ENCODE measurements at places on chromosomes 12 and 14.

DNA sequence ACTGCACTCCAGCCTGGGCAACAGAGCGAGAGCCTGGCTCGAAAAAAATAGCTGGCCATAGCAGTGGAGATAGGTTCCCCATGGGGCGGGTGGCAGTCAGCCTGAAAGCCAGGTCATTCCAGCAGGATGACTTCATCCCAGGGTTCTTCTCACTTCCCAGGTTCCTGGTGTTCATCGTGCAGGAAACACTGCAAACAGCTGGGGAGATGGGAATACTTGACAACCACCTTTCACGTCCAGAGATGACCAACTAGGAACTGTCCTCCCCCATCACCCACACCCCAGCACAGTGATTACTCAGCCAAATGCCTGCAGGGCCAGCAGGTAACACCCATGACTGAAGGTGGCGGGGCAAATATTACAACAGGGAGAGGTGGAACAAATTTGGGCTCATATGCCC is 1.7 kb downstream of the VSIG10 start:
- DNase-seq: no peak

DNA sequence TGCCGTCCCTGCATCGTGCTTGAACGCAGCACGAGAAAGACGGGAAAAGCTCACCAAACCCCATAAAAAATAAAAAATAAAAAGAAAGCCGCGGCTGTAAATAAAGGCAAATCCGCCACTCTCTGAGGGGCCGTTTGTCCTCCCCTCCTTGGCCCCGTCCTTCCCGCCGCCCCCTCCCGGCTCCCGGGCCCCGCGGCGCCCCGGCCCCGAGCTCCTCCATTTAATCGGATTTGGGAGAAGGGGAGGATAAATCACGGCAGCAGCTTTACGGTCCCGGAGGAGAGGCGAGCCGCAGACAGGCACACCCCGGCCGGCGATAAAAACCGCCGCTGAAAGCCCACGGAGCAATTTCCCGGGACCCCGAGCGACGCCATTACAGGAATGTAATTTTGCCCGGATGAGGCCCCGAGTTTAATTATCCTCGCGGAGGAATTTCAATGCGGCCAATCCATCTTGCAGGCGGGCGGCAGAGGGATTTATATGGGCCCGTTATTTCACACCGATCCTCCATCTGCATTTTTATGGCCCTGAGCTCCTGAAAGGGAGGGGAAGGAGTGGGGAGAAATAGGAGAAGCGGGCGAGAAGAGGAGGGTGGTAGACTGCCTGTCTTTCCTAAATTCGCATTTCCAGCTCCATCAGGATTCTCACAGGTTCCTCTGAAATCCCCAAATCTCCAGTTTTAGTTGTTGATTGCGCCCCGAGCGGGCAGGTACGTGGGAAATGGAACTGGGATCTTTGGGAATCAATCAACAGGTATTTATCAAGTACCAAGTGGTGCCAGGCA is 1.3 kb upstream of the ATP5MC2 start:
- DNase-seq: peak; percentile 89

- DNase-seq: no peak
Observed at GRCh38 chr12:56001487-56002100, 4.5 kb downstream of the SUOX start.

DNA sequence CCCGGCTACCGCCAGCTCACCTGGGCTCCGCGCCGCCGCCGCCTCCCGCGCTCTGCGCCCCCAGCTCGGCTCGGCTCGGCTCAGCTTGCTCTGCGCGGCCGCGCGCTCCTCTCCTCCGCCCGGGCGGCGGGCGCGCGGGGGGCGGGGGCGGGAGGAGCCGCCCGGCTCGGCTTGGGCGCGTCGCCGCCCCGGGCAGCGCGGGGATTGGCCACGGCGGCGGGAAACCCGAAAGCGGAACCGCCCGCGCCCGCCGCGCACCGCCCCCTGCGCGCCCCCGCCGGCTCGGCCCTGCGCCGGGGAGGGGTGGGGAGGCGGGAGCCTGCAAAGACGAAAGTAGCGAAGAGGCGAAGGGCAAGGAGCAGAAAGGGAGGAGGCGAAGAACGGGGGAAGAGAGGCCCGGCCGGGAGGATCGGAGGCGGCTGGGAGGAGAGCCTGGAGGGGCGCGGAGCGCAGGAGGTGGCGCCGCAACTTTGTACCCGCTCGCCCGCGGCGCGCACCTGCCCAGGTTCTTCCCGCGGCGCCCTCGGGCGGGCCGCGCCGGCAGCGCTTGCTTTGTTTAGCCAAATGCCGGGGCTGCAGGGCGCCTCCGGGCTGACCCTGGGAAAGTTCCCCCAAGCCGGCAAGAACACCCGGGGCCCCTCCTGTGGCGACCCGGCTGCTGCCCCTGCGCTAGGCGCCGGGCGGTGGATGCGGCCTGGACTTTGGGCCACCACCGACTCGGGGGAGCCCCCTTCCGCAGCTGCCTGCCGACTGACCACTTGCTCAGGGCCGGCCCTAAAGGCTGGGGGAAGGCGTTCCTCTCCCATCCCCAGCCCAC is at the start of gene CAMKK2:
Gene CAMKK2, minus strand, starts transcription at position 92 of the 817 bp plus-strand sequence. CDS start 22,183 bp downstream, outside the sequence.
- peak; percentile 98 for DNase-seq

DNA sequence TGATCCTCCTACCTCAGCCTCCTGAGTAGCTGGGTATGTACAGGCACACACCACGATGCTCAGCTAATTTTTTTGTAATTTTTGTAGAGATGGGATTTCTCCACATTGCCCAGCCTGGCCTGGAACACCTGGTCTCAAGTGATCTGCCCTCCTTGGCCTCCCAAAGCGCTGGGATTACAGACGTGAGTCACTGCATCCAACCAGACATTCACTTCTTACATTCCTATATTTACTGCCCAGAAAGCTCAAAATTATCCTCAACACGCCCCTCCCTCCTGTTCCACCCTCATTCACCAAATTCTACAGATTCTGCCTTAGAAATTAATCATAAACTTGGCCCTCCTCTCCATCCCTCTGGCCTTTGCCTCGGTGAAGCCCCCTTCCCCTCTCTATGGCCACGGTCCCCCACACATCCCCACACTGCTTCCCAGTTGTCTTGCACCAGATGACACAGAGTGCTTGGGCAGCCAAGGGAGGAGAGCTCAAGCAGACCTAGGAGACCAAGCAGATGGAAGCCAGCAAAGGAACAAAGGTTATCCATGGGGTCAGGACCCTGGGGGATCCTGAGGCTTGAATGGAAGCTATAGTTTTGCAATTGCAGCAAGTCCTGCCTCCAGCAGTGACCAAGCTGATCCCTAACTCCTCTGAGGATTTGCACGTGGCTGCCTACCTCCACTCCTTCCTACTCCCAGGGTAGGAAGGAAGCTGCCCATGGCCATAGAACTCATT is 213.2 kb upstream of the FOXN3 start:
- DNase-seq: no peak

- no peak for DNase-seq
Observed at GRCh38 chr12:14396071-14396470, 30.6 kb downstream of the ATF7IP start.

- no peak for DNase-seq
Observed at GRCh38 chr12:4762773-4763172, 42.6 kb downstream of the GALNT8 start.

DNA sequence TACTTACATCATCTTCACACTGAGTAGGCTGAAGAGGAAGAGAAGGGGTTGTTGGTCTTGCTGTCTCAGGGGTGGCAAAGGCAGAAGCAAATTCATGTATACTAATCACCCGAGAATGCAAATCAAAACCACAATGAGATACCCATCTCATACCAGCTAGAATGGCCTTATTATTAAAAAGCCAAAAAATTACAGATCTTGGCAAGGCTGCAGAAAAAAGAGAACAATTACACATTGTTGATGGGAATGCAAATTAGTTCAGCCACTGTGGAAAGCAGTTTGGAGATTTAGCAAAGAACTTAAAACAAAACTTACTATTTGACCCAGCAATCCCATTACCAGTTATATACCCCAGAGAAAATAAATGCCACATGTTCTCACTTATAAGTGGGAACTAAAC is 154.9 kb downstream of the SEC23A start:
- DNase-seq: no peak

- no peak for DNase-seq
Observed at GRCh38 chr12:120455302-120455701, 9.1 kb downstream of the GATC start.

DNA sequence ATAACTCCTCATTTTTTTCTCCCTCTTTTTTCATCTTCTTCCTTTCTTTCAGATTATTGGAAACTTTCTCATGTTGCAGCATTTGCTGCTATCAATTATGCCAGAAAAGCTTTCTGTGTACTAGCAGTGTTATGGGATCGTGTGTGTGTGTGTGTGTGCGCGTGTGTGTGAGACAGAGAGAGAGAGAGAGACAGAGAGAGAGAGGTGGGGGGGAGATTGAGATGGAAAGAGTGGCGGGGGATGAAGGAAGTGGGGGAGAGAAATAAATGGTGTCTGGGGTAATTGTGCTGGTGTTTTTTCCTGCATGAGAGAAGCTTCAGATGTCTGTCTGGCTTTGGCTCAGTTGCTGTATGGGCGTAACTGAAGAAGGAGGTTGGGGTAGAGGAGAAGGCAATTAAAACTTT is 268.9 kb downstream of the RAD51B start:
- no peak for DNase-seq

GRCh38 chr12:65984227-65984479 is 146.4 kb downstream of the LLPH start:
- DNase-seq: no peak

GRCh38 chr14:92143309-92143708 is 21.5 kb downstream of the CPSF2 start:
- no peak for DNase-seq

- no peak for DNase-seq
Observed at GRCh38 chr14:53613404-53614253, 343.0 kb downstream of the BMP4 start.

GRCh38 chr14:42626986-42627385 is 1020.3 kb downstream of the LRFN5 start:
- no peak for DNase-seq

- peak; percentile 86 for DNase-seq
Observed at GRCh38 chr12:106645074-106645421, 62.2 kb downstream of the RFX4 start.

DNA sequence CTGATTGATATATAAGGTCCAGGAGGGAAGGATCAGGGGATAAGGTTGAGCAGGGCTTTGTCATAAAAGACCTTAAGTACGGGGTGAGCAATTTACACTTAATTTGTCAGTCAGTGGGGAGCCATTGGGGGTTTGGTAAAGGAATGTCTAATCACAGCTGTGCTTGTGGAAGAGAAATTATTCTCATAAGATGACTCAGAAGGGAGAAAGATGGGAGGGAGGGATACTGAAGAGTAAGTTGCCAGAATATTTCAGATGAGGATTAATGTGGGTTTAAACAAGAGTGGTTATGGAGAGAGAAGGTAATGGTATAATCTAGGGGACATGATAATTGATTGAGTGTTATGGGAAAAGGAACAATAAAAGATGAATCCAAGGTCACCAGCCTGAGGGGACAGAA is 500.1 kb upstream of the CCDC196 start:
- no peak for DNase-seq

GRCh38 chr14:23418021-23418420 is 9.9 kb upstream of the MYH6 start:
- no peak for DNase-seq

DNA sequence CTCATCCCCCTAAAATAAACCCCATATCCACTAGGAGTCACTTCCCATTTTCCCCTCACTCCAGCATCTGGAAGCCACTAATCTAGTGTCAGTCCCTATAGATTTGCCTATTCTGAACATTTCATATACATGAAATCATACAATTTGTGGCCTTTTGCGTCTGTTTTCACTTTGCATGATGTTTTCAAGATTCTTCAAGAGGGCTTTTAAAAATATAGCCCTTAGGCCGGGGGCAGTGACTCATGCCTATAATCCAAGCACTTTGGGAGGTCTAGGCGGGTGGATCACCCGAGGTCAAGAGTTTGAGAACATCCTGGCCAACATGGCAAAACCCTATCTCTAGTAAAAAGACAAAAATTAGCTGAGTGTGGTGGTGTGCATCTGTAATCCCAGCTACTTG is 104.7 kb downstream of the VEZT start:
- no peak for DNase-seq

DNA sequence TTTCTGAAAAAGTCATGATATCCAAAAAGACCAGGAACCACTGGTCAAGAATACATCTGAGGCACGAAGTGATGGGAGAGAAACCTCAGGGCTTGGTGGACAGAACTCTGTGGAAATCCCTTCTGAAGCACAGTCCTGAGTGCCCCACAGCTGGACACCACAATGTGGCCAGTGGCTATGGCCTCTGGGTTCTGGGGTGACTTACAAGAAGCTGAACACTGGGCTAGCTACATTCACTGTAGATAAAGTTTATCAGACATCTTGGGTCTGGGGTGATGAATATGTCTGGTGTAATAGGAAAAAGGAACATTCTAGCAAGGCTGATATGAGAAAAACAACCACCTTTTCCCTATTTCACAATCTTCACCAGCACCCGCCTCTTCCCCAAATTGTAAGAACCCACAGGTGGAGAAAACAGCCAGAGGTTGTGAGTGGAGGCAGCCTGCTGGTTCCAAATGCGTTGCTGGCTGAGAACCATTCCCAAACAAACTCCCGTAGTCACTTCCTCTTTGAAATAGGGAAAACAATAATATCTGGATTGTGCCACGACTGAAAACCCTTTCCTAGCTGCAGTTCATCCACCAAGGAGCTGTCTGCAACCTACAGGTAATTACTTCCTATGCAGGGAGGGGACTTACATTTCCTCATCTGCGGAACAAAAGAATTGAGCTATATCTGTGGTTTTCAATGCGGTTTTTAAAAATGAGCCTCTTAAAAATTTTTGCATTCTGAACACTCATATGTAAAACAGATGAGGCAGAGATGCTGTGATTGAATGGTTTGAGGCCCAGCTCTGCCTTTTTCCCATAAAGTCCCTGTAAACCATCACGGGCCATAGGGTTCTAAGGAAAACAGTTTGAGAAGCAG is 193.6 kb downstream of the SLC41A2 start:
- DNase-seq: no peak

- DNase-seq: peak; percentile 77
Observed at GRCh38 chr14:95452176-95452892, 64.1 kb downstream of the SYNE3 start.

GRCh38 chr14:68020999-68021663 is 201.6 kb downstream of the RAD51B start:
- no peak for DNase-seq

GRCh38 chr12:81339071-81339470 is 261.2 kb downstream of the ACSS3 start:
- no peak for DNase-seq

GRCh38 chr14:61064210-61064609 is 83.2 kb downstream of the SLC38A6 start:
- no peak for DNase-seq

Measured in upper lobe of left lung (tissue), 6 donors.